Activated CD4-positive, CD25-positive, alpha-beta regulatory T cell treated with anti-CD3 and anti-CD28 coated beads, Interleukin-2, amount 50 U/mL, for 24 hours (primary cell): ENCODE measurements at places on chromosomes 16 and 17.

- ATAC-seq: no peak
Observed at GRCh38 chr17:54864070-54864469, 36.6 kb upstream of the TOM1L1 start.

DNA sequence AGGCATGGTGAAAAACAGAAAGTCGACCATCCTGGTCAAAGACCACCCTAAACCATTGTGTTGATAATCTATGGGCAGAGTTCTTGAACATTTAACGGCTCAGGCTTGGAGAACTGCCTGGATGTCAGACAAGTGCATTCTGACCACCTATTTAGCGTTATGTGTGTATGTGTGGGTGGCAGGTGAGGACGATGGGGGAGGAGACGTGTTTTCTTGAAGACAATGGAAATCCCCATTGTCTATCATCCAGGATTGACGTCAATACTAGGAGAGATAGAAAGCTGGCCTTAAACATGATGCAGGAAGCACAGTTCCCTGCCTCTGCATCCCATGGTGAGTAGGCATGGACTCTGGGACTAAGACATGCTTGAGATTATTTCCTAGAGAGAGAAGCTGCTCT, 157.4 kb upstream of the MAF start:
- no peak for ATAC-seq

GRCh38 chr17:48162946-48163506, 55.5 kb downstream of the SNX11 start:
- ATAC-seq: no peak

- ATAC-seq: no peak
Observed at GRCh38 chr16:11743308-11744074, 834 bp upstream of the TXNDC11 start.

DNA sequence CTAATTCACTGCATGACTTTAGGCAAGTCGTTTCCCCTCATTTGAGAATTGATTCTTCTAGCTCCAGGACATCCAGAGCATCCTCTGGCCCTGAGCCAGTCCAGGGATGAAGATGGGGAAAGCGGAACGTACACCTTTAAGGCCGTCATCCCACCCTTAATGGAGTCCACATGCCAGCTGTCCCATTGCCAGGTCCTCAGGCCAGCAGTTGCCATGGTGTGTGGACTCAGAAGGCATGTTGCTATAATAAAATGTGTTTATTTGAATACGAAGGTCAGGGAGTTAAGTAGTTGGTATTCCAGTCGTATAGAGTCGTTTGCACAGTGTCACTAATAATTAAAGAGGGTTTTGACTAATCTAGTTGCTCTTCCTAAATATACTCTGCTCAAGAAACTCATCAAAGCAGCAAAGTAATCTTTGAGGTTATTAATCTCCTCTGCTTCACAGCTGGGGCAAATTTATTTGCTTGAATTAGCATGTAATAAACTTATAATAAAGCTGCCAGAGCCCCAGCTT, 30.4 kb downstream of the CCDC182 start:
- ATAC-seq: no peak

DNA sequence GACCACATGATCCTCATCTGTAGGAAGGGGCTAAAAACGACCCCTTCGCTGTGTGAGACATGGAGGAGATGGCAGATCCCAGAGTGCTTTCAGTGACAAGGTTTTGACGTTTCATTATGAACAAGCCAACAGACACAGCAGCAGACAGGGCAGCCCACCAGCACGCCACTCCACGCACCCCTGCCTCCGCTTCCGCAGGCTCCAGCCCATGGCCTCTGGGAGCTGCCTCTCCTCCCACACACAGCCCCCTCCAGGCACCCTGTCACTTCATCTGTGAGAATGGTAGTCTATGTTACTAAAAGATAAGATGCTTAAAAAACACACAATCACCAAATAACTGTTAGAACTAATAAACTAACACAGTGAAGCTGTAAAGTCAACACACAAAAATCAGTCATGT, 12.3 kb upstream of the ADCY7 start:
- ATAC-seq: no peak

GRCh38 chr16:67443265-67443664, 12.3 kb downstream of the HSD11B2 start:
- no peak for ATAC-seq

DNA sequence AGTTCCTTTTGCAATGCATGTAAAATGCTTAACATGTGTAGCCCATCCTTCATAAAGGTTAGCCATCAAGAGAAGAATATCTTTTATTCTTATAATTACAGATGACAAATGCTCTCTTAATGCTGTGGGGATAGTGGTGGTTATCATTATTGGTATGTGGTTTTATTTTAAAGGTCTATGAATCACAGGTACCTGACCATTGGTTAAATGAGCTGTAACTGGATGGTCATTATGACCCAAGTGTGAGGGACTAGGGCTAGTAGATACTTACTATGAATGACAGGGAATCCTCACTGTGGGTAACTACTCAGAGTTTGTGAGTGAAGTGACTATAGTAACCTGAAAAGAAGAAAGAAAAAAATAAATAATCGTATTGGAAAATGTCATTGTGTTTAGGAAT, 78.8 kb downstream of the CDRT15 start:
- ATAC-seq: no peak

DNA sequence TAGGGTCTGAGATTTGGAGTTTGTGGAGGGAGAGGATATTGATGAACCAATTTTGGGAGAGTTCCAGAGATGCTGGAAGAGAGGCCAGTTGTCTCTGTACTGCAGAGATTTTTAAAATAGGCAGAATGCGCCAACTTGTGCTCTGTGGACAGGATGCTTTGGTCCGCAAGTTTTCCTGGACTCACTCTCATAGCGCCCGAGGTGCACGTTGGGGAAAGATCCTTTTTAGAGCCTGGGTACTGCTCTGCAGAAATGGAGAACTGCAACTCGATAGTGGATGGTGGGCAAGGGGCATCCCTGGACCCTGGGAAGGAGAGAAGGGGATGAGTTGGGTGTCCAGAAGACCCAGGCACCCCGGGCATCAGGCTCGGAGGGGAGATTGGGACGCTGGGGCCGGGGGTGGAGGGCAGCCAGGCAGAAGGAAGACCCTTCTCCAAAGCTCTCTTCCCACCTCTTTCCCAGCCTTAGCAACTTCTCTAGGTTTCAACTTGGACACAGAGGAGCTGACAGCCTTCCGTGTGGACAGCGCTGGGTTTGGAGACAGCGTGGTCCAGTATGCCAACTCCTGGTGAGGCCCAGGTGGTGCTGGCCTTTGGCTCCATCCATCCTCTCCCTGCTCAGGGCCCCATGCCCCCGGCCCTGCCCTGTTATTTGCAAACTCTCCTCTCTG, 590 bp downstream of the ITGAX start:
- ATAC-seq: no peak

GRCh38 chr17:1511290-1511689, 5.1 kb downstream of the INPP5K start:
- ATAC-seq: no peak
